ENCODE measurements at places on chromosomes 5 and 9. TPM values are rescaled to one million over a fixed set of nuclear protein-coding genes. Genes with fewer than 3 reads are reported as not detected.

The SVEP1 gene
- total RNA-seq: 0.11 TPM

The DCP2 gene
- total RNA-seq: 66.6 TPM

GRCh38 chr9:20593105-20593504, 29.2 kb downstream of the MLLT3 start:
- no peak for ATAC-seq

DNA sequence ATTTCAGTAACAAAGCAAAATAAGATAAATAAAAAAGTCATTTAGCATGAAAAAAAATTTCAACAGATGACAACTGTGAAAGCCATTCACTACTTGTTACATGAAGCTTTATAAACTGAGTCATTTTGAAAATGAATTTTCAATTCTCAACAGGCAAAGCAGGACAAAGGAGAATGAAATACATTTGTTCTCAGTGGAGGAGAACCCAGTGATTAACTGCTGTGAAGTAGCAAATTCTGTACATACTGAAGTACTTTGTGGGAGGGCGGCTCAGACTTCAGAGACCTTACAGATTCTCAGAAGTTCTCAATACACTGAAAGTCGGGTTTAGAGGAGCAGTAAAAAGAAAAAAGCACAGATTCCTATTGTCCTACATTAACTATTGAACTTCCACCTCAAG, 21.7 kb downstream of the SKIC3 start:
- peak; percentile 42 for ATAC-seq
